Activated CD4-positive, alpha-beta T cell treated with anti-CD3 and anti-CD28 coated beads, Interleukin-2, amount 10 ng/mL, durations not matched to agents 7 days and 5 days (primary cell): ENCODE measurements at places on chromosomes 5 and 9. TPM values are rescaled to one million over a fixed set of nuclear protein-coding genes. Genes with fewer than 3 reads are reported as not detected.
A peak's percentile ranks its signal among the peaks of the same experiment; 100 is the strongest.

DNA sequence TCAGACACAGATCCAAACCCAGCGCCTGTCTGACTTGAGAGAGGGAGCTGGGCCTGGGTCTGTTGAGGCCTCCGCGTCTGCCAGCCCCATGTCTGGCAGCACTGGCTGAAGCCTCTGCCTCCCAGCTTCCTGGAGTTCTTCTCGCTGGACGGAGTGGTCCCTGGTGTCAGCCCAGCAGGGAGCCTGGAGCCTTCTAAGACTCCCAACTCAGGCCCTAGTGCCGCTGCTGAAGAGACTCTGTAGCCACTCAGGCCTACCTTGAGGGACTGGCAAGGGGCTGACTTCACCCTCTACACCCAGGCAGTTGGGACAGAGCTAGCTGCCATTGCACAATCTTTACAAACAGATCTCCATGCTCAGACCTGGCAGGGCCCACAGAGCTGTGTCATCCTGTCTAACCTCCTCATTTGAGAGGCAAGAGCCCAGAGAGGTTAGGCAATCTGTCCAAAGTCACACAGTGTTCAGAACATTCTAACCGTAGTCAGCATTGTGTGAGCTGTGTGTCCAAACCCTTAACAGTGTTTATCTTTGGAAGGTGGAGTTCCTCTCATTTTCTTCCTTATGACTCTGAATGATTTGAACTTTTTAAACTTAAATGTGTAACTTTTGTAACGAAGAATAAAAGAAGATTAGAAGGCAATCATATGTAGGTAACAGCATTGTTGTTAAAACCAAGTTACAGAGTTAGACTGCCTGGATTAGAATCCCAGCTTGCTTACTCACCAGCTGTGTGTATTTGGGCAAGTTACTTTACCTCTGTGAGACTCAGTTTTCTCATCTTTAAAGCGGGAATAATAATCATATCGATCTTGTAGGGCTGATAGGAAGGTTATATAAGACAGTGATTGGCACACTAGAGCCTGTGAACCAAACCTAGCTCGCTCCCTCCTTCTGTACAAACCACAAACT lies 4.6 kb upstream of the DUSP1 start:
- no peak for DNase-seq

GRCh38 chr5:84961193-84961592 lies 576.5 kb upstream of the EDIL3 start:
- DNase-seq, result no peak

DNA sequence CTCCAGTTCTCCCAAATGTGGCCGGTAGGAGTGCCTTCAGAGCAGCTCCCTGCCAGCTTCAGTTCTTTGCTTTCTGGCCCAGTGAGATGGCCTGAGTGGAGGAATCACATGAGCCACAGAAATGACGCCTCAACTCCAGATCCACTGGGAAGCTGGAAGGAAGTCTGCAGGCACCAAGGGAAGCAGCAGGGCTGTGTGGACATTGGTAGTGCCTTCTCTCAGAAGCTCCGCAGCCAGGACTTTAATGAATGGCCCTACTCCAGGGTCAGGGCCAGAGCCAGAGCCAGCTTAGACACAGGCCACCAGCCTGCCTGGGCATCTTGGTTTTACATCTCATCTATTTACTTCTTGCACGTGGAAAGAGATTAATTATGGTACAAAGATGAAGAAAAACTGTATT lies 12.0 kb upstream of the PSMB7 start:
- DNase-seq, result no peak

DNA sequence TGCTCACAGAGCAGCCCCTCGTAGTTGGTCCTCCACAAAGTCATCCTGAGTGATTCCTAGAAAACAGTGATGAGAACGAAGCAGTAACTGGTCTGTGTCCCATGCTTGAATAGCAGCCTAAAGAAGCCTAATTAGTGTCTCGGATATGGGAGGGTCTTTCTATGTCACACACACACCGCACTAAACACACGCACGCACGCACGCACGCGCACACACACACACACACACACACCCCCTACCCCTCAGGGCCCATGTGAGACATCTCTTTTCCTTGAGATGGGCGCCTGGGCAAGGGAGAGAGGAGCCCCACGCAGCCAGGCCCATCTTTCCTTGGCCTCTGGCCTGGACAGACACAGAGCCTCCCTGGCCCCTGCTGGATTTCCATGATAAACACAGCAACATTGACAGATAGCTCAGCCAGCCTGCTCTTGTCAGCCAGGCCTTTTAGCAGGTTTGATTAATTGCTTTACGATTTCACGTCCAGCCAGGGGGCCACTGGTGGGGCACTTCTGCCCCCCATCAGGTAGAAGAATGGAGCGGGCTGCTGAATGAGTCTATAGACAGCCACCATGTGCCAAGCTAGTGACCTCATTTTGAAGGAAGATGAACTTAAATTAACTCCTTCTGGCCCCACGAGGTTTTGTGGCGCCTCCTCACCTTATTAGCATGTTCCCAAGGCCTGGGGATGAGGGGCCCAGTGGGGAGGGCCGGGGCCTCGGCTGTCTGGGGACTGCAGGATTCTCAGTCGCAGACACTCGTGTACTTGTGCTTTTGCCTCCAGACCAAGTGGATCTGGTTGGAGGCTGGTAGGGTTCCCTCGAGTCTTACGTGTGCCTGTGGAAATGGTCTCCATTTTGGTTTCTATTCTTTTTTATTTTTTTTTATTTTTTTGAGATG lies 36.2 kb upstream of the PRDM12 start:
- DNase-seq, result no peak

Gene DEPDC1B
- 51.1 TPM for total RNA-seq

GRCh38 chr5:36889264-36889663 lies 12.7 kb downstream of the NIPBL start:
- no peak for DNase-seq

Gene SHLD3
- 4.5 TPM for total RNA-seq

GRCh38 chr5:38739011-38739704 lies 106.7 kb upstream of the OSMR start:
- no peak for DNase-seq

Gene TRIM7
- 0.29 TPM for total RNA-seq

DNA sequence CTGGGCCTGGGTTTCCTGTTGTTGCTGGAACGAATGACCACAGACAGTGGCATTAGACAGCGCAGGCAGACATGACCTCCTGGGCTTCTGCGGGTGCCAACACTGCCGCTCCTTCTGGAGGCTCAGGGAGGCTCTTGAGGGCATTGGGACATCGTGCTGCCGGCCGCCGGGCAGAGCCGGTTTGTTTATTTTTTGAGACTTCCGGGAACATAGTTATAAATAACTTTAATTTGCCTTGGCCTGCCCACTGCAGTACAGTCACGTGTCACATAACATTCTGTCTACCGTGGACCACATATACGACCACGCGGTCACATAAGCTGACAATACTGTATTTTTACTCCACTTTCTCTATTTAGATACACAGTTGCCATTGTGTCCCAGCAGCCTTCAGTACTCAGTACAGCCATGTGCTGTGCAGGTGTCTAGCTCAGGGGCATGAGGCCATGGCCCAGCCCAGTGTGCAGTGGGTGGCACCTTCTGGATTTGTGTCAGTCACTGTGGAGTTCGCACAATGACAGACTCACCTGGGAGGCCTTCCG lies 8.2 kb upstream of the TOR4A start:
- DNase-seq, result no peak

GRCh38 chr5:173638126-173639040 lies 21.9 kb upstream of the BOD1 start:
- DNase-seq, result no peak

GRCh38 chr9:1922026-1922425 lies 93.1 kb upstream of the SMARCA2 start:
- DNase-seq, result no peak

DNA sequence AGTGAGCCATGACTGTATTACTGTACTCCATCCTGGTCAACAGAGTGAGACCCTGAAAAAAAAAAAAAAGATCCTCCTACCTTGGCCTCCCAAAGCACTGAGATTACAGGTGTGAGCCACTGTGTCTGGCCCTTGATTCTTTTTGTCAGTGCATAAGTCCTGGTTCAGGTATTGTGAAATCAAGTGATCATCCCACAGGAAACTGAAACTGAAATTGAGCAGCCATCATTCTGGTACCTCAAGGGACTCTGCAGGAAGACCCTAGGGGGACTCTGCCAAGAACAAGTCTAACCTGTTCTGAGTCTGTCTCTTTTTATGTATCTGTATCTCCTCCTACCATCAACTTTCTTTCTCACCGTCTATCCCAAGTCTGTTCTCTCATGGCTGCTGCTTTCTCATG lies 1.9 kb upstream of the DCAF10 start:
- peak; percentile 17 for DNase-seq

Gene NR4A3
- total RNA-seq, result 0.17 TPM

GRCh38 chr5:16639206-16639605 lies 22.4 kb upstream of the RETREG1 start:
- no peak for DNase-seq

DNA sequence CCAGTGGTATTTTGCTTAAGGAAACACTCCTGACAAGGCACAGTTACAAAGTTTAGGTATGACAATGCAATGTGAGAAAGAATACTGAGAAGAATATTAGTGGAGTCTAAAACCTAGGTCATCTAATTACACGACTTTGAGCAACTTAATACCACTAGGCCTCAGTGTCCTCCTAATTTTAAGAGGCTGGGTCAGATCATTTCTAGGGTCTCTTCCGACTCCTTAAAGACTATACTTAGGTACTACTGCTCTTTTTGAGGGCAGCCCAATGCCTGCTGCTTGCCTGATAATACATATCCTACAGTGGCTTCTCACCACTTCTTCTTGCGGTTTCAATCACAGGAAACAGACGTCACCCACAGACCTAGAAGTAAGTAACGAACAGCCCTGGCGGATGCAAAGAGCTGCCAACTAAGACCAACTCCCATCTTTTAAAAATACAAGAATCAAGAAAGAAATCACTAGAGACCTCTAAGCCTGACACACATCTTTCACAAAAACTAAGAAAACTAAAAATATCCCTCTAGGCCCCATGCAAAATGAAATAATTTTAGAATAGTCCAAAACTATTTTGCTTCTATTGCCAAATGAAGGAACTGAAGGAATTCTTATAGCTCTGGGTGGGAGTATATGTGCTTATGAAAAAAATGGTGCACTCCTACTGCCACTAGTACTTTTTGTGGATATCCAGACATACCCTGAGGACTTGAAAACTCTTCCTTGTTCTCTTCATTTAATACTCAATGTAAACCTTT lies 13.1 kb downstream of the DIAPH1 start:
- peak; percentile 90 for DNase-seq

Gene UBAP1
- 31.6 TPM for total RNA-seq

Gene PCDHGA2
- not detected for total RNA-seq

DNA sequence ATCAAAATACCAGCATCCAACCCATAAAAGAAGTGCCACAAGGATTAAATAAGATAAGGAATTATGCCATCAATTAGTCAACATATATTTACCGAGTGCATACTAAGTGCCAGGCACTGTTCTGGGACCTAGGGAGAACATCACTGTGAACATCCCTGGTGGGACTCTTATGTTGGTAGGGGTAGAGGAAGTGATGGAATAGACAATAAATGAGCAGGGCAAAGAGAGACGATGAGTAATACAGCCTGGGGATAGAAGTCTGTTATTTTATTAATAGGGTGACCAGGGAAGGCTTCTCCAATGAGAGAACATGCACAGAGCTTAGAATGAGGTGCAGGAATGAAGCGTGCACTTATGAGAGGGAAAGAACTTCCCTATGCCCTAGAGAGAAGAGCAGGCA lies 47.4 kb upstream of the VLDLR start:
- DNase-seq, result no peak

DNA sequence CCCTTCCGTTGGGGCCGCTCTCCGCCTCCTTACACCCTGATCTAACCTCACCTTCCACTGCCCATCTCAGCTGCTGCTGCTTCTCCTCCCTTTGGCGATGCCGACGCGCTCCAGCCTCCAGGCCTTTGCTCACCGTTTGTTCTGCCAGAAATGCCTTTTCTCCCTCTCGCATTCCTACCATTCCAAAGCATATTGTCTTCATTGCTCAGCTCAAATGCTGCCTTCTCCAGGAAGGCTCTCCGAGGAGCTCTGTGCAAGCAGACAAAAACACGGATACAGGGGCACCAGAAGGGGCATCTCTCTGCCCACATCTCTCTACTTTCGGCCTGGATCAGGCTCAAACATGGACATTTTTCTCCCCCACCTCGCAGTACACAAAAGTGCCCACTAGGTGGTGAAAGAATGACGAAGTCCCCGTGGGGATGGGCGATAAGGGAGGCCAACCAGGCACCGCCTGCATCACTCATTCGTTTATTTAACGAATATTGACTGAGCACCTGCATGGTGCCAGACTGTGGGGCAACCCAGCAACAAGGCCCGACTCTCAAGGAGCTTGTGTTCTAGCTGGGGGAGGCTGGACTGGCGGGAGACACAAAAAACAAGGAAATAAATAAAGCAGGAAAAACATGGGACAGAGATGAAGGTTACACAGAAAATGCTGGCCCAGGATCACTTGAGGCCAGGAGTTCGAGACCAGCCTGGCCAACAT lies 7.3 kb upstream of the GRHPR start:
- peak; percentile 83 for DNase-seq

Gene BNC2
- not detected for total RNA-seq

GRCh38 chr5:31119938-31120641 lies 73.4 kb upstream of the CDH6 start:
- no peak for DNase-seq

- DNase-seq, result no peak
These were observed 59.6 kb downstream of the MLANA start for GRCh38 chr9:5950261-5950660.

Gene C5orf34
- 10.7 TPM for total RNA-seq

DNA sequence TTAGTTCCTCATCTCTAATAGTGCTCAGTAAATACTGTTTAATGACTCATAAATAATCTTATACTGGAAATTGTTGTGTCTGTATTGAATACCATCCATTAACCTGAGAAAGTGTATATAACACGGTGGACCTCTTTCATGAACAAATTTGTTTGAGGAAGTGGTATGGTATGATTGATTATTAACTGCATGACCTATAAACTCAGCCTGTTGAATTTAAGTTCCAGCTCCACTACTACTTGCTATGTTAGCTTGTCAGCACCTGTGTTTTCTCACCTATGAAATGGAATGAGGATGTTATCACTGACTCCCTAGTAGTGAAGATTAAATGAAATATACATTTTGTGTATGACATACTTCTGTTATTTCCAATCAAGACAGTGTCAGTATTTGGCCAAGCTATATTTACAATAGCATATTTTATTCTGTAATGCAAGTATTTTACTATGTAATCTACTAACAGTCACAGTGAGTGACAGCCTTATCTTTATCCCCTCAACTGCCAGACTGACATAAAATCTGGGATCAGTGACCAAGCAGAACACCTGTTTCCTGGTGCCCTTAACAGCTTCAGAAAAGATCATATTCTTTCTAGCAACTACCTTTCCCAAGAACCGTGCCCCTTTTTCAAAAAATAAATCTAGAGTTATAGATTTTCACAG lies 77.3 kb upstream of the ITGA1 start:
- DNase-seq, result no peak

DNA sequence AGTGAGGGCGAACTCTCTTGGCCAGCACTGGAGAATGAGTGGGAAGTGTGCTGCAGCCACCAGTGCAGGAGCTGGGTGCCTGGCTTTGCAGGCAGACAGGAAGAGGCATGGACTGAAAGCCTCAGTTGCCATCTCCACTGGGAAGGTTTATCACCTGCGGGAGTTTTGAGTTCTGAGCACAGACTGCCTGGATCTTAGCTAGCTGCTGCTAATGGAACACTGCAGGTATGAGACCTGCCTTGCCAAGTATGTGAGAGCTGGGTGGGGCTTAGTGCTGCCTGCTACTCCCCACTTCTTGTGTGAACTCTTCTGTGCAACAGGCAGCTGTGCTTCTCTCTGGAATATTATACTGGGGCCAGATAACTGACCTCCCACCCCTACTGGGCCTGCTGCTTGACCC lies 424.1 kb downstream of the TLR4 start:
- DNase-seq, result no peak

GRCh38 chr5:169538944-169539343 lies 44.6 kb upstream of the SPDL1 start:
- no peak for DNase-seq
